ENCODE measurements at places on chromosomes 4 and X.

DNA sequence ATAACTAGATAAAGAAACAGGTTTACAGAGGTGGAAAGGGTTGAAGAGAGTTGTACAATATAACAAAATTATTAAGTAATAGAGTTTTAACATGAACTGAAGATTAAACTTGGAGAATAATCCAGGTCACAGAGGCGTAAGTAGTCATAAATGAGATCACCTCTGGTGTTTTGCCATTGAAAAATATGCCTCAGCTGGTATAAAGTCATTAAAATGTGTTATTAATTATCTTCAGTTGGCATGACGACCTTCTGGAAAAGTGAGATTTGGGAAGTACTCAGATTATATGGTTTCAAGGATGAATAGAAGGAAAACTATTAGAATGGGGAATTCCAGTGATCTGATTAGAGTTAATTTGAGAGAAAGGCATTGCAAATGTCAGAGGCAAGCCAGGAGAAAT is 237.5 kb upstream of the ANXA10 start:
- no peak for DNase-seq

- DNase-seq = no peak
These were observed 11.2 kb upstream of the FREM3 start for GRCh38 chr4:143711543-143712154.

DNA sequence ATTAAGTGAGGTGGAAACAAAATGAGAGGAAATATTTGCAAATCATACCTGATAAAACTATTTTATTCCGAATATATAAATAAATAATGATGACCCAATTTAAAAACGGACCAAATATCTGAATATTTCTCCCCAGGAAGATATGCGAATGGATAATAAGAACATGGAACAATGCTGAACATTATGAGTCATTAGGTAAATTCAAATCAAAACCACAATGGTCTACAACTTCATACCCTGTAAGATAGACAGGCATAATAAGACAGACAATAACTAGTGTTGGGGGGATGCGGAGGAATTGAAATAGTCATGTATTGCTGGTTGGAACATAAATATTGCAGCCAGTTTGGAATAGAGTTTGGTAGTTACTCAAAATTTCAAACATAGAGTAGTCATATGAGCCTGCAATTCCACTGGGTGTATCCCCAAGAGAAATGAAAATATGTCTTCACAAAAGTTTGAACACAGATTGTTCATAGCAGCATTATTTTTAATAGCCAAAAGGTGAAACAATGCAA is 47.6 kb upstream of the DRP2 start:
- no peak for DNase-seq

DNA sequence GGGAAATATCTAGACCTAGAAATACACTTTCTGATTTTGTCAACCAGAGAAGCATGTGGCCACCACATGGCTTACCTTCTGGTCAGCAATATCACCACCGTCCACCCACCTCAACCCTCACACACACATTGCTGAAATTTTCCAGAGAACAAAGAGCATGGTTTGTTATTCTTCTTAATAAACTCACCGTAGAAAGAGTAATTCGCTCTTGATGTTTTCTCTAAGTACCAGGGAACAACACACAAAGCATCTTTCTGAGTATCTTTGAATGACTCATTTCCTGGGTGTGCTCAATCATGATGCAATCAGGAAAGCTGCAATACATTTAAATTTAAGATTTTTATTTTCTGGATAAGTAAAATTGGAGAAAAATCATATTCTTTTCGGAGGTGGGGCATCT is 24.7 kb upstream of the LRAT start:
- no peak for DNase-seq

DNA sequence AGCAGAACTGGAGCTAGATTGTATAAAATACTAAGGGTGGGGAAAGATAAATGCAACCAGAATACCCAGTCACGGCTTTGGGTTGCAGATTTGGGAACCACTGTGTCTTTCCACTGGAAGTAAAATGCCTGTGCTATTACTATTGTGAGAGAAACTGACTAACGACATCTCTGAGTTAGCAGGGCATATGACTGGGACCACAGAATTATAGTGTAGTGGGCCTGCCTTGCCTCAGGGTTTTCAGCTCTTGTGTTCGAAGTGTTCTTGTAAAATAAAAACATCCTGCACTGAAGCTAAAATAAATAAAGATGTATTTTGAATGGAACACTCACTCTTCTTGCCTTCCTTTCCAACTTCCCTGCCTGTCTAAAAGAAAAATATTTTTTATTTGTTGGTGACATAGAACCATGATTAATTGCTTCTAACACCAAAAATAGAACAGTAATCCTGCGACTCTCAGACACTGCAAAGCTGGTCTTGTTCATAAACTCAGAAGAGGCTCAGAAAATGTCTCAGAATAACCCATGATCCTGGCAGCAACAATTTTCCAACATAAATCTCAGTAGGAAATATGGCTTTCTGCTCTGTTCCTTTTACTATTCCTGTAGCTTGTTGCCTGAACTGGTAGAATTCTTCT is 104.2 kb downstream of the FAM47B start:
- DNase-seq = no peak

DNA sequence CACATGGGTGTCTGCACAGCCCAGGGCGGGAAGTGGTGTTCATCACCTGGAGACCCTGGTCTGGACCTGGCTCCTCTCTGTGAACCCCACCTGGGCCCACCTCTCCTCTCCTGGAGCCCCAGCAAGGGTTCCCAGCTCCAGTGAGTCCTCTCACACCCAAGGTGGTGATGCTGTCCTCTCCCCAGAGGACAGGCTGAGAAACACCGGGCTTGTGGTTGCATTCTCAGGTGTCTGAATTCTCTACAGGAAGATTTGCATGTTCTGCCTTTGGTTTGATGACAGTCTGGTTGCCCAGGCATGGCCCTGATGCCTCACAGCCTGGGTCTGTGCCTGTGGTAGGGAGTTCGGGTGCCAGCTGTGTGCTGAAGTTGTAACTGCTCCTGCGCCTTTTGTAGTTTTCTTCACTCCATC is 3.8 kb downstream of the MAEA start:
- no peak for DNase-seq
